Esophagus squamous epithelium (tissue), 5 donors: ENCODE measurements at places on chromosomes 3 and 15.

DNA sequence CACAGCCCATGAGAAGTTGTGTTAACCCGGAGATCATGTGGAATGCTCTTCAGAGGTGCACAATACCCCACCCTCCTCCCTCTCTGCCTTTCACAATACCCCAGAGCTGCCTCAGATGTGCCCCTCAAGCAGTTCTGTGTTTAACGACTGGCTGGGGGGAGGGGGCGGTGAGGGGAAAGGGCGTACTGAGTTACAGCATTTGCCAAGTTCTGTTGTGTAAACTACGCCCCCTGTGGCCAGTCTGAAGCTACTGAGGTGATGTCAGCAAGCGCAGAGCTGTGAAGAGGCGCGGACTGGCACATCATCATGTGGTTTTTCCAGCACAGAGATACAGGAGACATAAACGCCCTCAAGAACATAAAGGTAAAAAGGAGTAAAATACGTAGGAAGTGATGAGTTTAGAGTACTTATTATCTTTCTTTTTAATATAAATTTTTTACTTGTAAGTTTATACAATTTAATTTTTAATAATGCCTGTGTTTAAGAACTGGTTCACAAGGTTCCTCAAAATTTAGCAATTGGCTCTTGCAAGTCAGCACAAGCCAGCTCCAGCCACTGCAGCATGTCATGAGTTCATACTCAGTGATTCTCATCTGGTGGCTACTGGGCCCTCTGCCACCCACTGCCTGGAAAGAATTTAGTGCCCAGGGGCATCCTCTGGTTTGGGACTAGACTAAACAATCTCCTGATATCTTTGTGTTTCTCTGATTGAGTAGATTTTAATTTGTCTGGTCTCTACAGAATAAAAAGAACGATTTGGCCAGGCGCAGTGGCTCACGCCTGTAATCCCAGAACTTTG lies 1.7 kb downstream of the EPB42 start:
- no peak overlapping the region for H3K4me3 ChIP-seq
- H3K36me3 ChIP-seq, result no peaks in the 10 kb centered on the region

DNA sequence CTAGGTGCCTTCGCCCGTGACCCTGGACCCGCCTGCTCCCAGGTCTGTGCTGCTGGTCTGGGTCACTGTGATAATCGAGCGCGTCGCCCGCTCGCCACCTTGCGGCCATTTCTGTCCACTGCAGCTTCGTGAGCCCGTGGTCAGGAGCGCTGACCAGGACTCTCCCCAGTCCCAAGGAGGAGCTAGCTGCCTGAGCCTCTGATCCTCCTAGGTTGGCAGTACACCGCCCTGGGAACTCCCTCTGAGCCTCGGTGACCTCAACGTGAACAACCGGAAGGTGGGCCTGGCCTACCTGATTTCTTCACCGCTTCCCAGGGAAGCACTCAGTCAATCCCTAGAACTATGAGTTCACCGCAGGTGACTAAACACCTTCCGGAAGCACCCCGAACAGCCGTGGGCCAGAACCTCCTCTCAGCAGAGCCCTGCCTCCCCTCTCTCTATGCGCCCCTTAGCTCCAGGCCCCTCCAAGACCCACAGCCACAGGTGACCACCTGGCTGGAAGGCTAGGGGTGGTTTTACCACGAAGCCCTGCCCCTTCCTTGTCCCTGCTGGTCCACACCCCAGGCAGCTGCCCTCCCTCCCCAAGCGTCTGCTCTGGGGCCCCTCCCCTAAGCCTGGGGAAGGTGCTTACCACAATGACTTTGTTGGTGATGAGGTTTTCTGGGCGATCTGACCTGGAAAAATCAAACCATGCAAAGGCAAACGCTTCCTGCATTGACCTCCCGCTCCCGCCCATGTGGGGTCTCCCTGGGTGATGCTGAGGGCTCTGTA lies 9.7 kb downstream of the PLA2G4D start:
- no peak for DNase-seq
- peak overlapping the region; percentile 22 for H3K27ac ChIP-seq
- peaks cover 4% of the 10 kb centered on the region for H3K4me1 ChIP-seq

DNA sequence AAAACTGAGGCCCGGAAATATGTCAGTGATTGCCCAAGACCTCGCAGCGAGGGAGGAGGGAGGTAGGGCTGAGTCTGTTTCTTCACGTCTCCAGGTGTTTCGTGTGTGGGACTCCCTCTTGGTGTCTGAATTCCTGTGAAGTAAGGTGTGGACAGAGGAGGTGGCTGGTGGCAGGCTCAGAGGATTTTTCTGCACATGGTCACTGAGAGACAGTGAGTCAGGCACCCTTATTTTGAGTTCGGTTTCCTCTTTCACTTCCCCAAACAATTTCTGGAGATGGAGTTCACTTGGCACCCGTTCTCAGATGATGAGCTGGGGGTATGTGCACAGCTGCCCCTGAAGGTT lies 46.3 kb upstream of the VPS8 start:
- H3K27ac ChIP-seq, result peak overlapping the region; percentile 68
- H3K4me3 ChIP-seq, result no peak overlapping the region

DNA sequence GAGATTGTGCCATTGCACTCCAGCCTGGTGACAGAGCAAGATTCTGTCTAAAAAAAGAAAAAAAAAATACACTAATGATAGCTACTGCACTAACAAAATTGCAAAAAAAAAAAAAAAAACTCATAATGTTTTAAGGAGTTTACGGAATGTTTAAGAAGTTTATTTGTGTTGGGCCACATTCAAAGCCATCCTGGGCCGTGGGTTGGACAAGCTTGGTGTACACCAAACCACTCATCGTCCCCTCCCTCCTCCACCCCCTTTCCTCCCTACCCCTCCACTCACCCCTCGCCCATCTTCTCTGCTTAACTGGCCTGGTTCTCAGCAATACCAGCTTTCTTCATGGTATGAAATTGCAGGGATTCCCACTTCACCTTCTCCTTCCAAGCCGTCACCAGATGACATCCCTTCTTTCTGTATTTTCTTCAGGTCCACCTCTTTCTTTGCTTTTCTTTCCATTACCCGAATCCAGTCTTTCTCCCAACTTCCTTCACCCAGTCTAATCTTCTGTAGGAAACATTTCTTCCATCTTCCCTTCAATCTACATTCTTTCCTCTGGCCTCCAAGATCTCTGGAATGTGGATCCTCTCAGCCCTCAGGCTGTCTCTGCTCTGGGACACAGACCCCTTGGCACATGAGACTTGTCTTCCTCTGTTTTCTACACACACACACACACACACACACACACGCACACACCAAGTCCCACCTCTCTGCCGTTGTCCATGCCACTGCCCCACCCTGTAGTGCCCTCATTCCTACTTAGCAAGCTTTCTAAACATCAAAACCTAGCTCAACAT lies 3.5 kb upstream of the MESP1 start:
- no peak for DNase-seq
- H3K36me3 ChIP-seq, result no peaks in the 10 kb centered on the region
- peaks cover 9% of the 10 kb centered on the region for H3K27me3 ChIP-seq
- H3K27ac ChIP-seq, result no peak overlapping the region
- no peak overlapping the region for H3K4me3 ChIP-seq

DNA sequence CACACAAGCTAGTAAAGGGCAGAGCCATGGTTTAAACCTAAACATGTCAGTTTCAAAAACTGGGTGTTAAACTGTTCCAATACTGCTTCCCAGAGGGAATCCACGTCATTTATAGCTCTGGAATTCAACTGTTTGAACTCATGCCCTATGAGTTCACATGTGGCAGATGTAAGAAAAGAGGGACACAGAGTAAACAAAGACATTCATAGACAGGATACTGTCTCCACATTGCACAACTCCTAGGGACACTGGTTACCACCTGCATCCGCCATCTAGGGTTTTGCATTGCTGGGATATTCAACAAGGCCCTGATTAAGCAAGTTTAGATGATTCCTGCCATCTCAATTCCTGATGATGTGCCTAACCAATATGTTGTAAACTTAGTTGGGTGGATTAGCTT lies 134.1 kb upstream of the COL8A1 start:
- H3K27ac ChIP-seq, result peak overlapping the region; percentile 64
- no peaks in the 10 kb centered on the region for H3K36me3 ChIP-seq
- H3K4me1 ChIP-seq, result no peaks in the 10 kb centered on the region
- H3K4me3 ChIP-seq, result no peak overlapping the region
- DNase-seq, result no peak

GRCh38 chr3:112740835-112741234 lies 99.9 kb upstream of the CCDC80 start:
- no peak for DNase-seq
- no peak overlapping the region for H3K4me3 ChIP-seq
- no peaks in the 10 kb centered on the region for H3K4me1 ChIP-seq
- no peaks in the 10 kb centered on the region for H3K36me3 ChIP-seq
- no peaks in the 10 kb centered on the region for H3K27me3 ChIP-seq
- no peak overlapping the region for H3K27ac ChIP-seq

- peaks cover 7% of the 10 kb centered on the region for H3K4me1 ChIP-seq
- peaks cover 10% of the 10 kb centered on the region for H3K36me3 ChIP-seq
- DNase-seq, result no peak
- no peak overlapping the region for H3K27ac ChIP-seq
- no peak overlapping the region for H3K4me3 ChIP-seq
- no peaks in the 10 kb centered on the region for H3K27me3 ChIP-seq
These were observed 5.1 kb downstream of the MRPS25 start for GRCh38 chr3:15060029-15060428.
